Thoracic aorta (tissue), 2 donors: ENCODE measurements at places on chromosomes 3 and 15. TPM values are rescaled to one million over a fixed set of nuclear protein-coding genes. Genes with fewer than 3 reads are reported as not detected.

The SCAANT1 gene
- total RNA-seq, result not detected

The PTX3 gene
- 5.0 TPM for total RNA-seq

The LIPC gene
- not detected for total RNA-seq

The RBPMS2 gene
- total RNA-seq, result 4.4 TPM

The CX3CR1 gene
- 0.54 TPM for total RNA-seq

The FBLN2 gene
- 233 TPM for total RNA-seq

The RAD51 gene
- not detected for total RNA-seq

The OR5H1 gene
- total RNA-seq, result not detected

The SPINK8 gene
- not detected for total RNA-seq

The C3orf20 gene
- not detected for total RNA-seq

The PLSCR1 gene
- total RNA-seq, result 116 TPM

DNA sequence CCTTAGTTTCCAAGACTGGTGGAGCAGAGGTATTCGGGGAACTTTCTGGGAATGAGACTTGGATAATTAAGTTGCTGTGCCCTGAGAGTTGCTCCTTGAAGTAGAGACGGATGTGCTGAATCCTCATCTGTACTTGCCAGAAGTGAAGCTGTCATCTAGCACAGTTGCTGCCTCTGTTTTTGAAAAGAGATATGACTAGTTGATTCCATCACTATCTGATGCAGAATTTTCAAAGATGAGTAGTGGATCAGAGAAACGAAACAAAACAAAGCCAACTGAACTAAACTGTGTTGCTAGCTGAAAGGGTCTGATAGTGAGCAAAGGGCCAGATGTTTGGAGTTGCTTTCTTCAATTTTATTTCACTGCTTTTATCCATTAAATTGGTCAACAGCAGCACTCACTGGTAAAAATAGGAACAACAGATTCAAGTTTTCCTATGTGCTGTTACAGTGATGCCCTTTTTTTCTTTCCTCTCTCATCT, 52.7 kb downstream of the MITF start:
- no peak for DNase-seq

GRCh38 chr3:59970376-59970775, 920.6 kb upstream of the CFAP20DC start:
- no peak for DNase-seq

DNA sequence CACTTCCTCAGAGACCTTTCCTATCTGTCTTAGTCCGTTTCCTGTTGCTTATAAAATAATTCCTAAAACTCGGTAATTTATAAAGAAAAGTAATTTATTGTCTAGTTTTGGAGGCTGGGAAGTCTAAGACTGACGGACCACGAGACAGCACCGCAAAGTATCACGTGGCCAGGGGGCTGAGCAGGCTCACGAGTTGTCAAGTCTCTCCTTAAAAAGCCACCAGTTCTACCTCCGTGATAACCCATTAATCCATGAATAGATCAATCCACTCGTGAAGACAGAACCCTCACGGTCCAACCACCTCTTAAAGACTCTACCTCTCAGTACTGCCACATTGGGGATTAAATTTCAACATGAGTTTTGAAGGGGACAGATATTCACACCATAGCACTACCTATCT, 821 bp downstream of the LINS1 start:
- DNase-seq, result no peak

DNA sequence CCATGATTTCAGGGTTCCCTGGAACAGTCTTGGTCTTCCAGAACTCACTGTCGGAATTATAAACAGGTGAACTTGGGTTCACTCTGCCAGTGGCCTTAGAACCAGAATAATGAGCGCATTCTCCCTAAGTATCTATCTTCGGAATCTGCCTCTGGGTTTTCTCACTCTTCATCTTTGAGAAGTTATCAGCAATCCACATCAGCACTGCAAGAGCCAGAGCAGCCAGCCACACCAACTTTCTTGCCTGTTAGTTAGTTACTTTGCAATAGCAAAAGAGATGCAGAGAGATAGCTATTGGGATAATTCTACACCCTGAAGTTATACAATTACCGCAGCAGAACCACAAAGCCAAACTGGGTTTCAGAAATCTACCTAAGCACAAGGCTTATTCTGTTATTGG, 25.8 kb downstream of the GLB1 start:
- no peak for DNase-seq

- no peak for DNase-seq
Observed at GRCh38 chr3:193046371-193046770, 128.7 kb upstream of the MB21D2 start.

DNA sequence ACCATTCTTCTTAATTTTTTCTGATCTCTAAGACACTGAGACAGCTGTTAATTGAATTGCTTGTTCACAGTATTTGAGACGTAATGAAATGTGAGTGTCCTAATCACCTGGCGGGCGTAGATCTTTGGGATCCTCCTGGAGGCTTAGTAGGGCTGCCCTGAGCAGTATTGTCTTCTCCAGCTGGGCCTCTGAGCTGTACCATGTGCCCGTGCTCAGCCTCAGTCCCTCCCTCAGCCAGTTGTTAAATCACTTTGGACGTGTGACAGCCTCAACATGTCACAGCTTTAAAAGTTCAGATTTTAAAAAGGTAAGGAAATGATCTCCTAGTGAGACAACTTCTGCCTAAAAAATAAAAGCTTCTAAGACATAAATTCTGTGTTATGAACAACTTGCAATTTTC, 35.5 kb downstream of the IGF1R start:
- DNase-seq, result no peak

GRCh38 chr3:35071772-35072171, 567.6 kb upstream of the ARPP21 start:
- DNase-seq, result no peak

GRCh38 chr3:14769544-14770325, 49.0 kb upstream of the FGD5 start:
- no peak for DNase-seq

GRCh38 chr15:90101130-90101968, 919 bp downstream of the IDH2 start:
- DNase-seq, result no peak

DNA sequence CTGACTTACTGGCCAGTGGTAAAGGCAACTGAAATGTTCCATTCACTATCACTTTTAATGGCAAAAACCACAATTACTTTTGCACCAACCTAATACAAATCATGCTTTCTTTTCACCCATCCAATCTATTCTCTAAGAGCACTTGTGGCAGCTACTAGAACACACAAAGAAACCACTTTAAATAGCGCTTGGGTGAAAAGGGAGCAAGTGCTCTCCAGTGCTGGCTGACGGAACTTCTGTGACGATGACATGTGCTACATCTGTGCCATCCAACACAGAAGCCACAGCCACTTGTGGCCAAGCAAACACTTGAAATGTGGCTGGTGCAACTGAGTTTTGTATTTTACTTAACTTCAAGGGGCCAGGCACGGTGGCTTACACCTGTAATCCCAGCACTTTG, 18.9 kb downstream of the SH3BP5 start:
- no peak for DNase-seq

- DNase-seq, result no peak
Observed at GRCh38 chr15:60643555-60643954, 164.6 kb upstream of the ICE2 start.

- DNase-seq, result no peak
Observed at GRCh38 chr3:126858401-126858800, 124.5 kb upstream of the PLXNA1 start.

- no peak for DNase-seq
Observed at GRCh38 chr3:32460031-32460749, 42.5 kb downstream of the CMTM6 start.
